ENCODE measurements at places on chromosomes 7 and 10.
A peak's percentile ranks its signal among the peaks of the same experiment; 100 is the strongest.

- peak; percentile 56 for DNase-seq
These were observed 17.3 kb upstream of the CSGALNACT2 start for GRCh38 chr10:43120929-43121314.

- no peak for DNase-seq
These were observed 18.7 kb downstream of the TSPAN15 start for GRCh38 chr10:69469976-69470375.

GRCh38 chr10:129039406-129040370, 427.4 kb upstream of the MGMT start:
- DNase-seq: no peak

GRCh38 chr7:121456785-121457359, 60.8 kb upstream of the FAM3C start:
- no peak for DNase-seq

DNA sequence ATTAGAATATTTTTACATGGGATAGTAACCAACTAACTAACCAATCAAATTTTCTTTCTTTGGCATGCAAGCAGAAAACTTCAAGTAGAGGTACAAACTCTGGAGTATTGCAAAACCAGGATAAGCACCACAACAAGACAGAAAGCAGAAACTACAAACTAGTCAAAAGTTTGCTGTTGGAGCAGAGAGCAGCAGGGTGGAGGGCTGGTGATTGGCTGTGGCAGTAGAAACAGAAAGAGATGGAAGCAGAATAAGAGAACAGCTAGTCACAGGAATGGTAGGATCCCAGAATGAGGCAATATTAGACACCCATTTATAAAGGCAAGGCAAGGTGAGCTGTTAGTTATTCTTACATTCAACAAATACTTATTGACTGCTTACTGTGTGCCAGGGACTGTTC, 6.8 kb upstream of the MACC1 start:
- peak; percentile 42 for DNase-seq

GRCh38 chr10:54833029-54833428, 32.0 kb upstream of the PCDH15 start:
- DNase-seq: no peak

GRCh38 chr10:5071411-5072198, 22.6 kb upstream of the AKR1C3 start:
- peak; percentile 94 for DNase-seq

- DNase-seq: no peak
These were observed 165.5 kb upstream of the SMIM30 start for GRCh38 chr7:113283861-113284260.

DNA sequence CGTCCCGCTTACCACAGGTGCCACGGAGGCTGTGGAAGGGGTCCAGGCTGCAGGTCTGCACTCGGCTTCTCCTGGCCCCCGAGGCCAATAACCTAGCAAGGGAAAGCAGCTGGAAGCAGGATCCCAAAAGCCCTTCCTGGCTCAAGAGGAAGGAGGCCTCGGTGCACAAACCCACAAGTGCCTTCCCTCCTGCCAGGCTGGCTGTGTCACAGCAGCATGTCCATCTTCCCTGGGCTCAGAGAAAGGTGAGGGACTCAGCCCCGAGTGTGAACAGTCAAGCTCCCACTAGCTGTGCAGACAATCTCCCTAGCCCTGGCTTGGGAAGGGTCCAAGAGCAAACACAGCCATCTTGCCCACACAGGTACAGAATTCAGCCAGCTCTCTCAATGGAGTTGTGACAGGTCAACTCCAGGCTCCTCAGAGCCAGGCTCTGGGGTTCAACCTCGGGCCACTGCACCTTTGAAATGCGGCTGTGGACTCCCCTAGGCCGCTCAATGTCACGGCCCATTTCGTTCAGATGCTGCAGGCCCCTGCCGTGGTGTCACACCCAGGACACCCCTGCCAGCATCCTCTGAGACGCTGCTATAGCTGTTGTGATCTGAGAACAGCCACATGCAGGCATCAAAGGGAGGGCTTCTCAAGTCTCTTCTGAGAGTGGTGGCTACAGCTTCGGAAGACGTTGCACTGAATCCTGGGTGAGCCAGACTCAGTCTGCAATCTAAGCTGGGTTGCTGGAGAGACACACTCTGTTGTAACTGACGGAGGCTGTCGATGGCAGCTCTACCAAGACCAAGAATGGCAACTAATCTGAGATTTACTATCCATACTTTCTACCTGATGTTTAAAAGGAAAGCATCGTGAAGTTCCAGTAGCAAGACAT, 137.9 kb downstream of the DIP2C start:
- DNase-seq: no peak

DNA sequence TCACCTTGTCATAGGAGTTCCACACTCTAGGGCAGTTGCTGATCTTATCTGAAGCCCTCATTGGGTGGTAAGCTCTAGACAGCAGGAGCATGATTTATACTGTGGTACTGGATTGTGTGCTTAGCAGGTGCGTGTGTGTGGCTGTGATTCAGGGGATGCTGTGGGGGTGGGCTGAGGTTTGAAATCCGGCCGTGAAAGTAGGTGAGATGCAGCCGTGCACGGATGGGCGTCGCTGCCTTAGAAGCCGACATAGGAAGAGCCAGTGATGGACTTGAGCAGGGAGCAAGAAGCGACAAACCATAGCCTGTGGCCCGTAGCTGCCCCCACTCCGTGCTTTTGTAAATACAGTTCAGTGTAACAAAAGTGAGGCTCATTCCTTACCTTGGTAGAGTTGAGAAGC, 38.2 kb downstream of the PROSER2 start:
- DNase-seq: no peak

GRCh38 chr10:22341190-22341925, 3.9 kb upstream of the SPAG6 start:
- peak; percentile 75 for DNase-seq

- no peak for DNase-seq
These were observed 74.2 kb downstream of the TYW1B start for GRCh38 chr7:72753781-72754180.

DNA sequence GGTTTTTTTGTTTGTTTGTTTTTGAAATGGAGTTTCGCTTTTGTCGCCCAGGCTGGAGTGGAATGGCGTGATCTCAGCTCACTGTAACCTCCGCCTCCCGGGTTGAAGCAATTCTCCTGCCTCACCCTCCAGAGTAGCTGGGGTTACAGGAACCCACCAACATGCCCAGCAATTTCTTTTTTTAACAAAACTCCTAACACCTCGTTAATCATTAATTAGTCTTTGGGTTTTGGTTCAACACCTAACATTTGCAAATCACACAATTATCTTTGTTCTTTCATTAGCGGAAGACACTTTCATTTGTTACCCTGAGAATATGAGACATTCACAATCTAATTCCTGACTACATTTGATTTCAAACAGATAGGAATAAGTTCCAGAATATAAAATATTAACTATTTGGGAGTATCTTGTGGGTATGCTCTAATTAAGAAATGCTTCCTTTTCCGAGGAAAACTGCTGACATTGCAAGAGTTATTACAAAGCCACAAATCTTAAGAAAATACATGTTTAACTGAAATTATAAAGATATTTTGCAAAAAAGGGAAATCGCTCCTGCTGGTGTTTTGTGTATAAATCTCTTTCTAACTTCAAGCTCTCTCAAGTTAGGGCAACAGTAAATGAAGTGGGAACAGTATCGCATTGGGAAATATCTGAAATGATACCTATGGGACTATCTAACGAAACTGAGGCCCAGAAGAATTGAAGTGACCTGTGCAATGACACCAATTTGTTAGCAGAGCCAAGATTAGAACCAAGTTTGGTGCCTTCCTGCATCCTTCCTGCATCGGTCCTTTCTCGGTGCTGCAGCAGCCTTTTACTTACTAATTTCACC, 1.2 kb upstream of the LSM8 start:
- DNase-seq: no peak

DNA sequence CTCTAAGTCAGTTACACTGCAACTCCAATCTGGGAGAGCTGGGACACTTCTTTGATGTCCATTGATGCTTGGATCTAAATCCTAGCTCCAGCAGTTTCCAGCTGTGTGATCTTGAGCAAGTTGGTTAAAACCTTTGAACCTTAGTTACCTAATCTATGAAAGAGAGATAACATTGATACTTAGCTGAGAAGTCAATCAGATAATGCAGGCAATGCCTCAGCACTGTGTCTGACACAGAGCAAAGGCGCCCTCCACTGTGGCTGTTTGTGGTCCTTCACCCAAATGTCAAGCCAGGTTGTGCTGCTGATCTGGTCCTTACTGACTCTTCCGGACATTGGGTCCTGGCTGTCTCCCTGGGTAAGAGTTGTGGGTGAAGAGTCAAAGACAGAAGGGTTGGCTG, 20.2 kb downstream of the DNTT start:
- DNase-seq: no peak

GRCh38 chr10:4398602-4399001, 427.4 kb upstream of the AKR1E2 start:
- no peak for DNase-seq

GRCh38 chr10:84160663-84161362, 12.8 kb upstream of the GPR15LG start:
- no peak for DNase-seq

DNA sequence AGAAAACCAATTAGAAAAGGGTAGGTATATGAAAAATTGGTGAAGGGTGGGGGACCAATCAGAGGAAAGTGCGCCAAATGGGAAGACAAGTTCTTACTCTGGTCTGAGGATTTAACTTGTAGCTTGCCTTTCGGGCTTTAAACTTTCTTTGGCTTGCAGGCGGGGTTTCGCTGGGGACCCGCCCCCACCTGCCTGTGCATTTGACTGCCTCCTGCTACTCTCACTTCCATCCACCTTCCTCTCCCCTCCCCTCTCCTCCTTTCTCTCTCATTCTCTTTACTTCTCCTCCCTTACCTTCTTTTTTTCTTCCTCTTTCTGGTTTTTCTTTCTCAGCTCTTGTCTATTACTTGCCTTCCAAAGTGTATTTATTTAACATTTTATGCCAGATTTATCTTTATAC, 278.8 kb downstream of the DNAJB9 start:
- DNase-seq: no peak

DNA sequence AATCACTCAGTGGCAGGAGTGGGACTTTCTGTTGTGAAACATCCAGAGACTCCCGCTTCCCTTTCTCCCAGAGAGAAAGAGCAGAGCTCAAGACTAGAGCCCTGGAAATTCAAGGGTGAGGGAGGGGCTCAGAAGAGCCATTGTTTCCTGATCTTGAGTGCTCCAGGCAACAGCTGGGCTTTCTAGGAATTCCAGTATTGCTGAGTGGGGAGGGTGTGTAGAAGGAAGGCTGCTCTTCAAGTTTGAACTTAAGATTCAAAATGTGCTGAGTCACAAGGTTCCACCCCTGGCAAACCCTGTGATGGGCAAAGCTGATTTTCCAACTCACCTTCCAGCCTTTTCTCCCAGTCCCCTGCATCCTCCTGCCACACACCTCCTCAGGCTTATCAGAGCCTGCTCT, 42.3 kb upstream of the MSRB2 start:
- peak; percentile 27 for DNase-seq

- DNase-seq: no peak
These were observed 34.2 kb upstream of the TARP start for GRCh38 chr7:38307640-38308039.

DNA sequence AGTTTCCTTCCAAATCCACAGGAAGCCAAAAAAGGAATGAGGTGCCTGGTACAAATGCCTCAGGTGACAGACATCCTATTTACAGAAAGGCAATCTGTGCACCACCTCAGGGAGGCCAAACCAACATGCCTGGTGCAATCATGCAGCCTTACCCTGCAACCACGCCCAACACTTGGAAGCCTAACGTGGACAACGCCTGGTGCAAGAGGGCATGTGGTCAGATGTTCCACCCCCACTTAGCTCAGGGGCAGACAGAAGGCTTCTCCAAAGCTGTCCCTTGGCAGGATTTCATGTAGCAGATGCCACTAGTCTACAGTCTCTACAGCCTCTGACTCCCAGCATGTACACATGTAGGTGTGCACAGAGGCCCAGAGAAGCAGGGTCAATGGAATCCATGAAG, 89.5 kb downstream of the KCNMA1 start:
- no peak for DNase-seq

DNA sequence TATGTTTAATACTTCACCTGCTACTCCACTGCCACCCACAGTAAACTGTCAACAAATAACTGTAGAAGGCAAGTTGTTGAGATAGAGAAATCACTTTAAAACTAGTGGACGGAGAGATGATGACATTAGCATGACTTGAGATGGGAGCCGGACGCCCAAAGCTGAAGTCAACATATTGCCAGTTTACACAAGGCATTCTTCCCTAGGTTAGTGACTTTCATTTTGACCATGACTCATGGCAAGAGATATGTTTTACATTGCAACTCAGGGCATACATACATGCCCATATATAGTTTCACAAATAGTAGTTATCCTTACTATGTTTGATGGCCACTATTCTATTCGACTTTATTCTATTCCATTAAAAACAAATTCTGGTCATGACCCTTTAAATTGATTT, 296.6 kb downstream of the PLXNA4 start:
- no peak for DNase-seq

DNA sequence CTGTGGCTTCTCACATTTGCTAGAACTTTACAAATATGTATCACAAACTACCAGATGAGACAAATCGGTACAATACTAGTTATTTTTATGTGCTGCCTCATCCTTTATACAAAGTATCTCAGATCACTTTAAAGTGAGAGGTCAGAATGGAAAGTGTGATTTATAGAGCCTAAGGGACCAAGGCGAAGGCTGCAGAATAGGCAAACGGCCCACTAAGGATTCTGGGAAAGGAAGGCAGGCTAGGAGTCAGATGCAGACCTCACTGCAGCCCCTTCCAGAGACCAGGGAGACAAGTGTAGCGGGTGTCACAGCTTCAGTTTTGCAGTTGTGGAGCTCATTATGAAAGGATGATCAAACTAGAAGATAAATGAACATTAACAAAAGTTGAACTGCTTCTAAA, 190.6 kb downstream of the HIBADH start:
- no peak for DNase-seq

DNA sequence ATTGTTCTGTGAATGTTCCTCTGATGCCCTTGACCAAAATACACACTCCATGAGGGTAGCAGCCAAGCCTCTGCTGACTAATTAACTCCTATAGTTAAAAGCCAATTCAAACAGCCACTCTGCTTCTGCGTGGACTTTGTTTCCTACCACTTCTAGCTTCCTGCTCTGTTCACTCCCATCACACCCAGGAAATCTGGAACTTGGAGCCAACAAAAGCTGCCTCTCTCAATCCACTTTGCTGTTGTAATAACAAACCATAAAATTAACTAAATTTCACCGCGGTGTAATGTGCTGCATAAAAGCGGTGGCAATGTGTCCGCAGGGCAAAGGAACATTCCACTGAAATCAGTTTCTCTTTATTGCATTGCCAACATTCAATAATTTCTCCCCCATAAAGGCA, 239.5 kb downstream of the PLXNA4 start:
- no peak for DNase-seq

- no peak for DNase-seq
These were observed 68.9 kb downstream of the NEURL1 start for GRCh38 chr10:103562383-103562782.

DNA sequence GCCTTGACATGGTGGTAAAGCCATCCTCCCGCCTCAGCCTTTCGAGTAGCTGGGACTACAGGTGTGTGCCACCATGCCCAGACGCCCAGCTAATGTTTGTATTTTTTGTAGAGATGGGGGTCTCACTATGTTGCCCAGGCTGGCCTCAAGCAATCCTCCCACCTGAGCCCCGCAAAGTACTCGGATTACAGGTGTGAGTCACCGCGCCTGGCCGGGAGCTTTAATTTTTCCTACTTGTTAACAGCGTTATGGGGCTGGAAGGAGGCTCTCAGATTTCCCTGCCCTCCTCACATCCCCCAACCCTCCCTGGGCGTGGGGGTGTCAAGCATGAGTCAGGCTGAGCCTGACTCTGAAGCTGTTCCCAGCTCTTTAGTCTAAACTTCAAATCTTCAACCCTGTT, 8.3 kb downstream of the ALKBH4 start:
- DNase-seq: no peak
